Caco-2 (cell line): ENCODE measurements at places on chromosomes 3 and 15. TPM values are rescaled to one million over a fixed set of nuclear protein-coding genes. Genes with fewer than 3 reads are reported as not detected.

BCHE gene
- not detected in 2 replicates for total RNA-seq

LIPC gene
- total RNA-seq, result 17.6 and 18.7 TPM in 2 replicates

DNA sequence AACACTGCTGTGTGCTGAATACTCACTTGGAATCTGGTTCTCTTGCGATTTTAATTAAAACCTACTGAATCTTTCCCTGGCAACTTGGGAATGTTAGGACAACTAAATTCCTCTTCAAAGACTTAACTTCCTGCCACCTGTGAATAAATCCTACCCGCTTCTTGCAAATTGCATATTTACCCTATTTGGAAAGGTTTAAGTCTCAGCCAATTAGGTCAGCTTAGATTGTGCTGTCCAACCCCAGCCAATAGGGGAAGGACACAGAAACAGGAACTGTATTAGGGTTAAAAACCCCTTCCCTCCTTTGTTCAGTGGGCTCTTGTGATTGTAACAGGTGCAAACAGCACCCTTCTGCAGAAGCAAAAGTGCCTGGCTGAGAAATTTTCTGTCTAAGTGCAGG is 38.6 kb upstream of the FSTL1 start:
- H3K27me3 ChIP-seq, result no peaks in the 10 kb centered on the region
- no peaks in the 10 kb centered on the region for H3K4me1 ChIP-seq
- no peaks in the 10 kb centered on the region for H3K36me3 ChIP-seq
- no peak for DNase-seq

- no peak overlapping the region for H3K27ac ChIP-seq
- no peak overlapping the region for H3K4me3 ChIP-seq
- no peaks in the 10 kb centered on the region for H3K4me1 ChIP-seq
- no peak for DNase-seq
- H3K36me3 ChIP-seq, result no peaks in the 10 kb centered on the region
- no peaks in the 10 kb centered on the region for H3K27me3 ChIP-seq
Measured at GRCh38 chr3:185998136-185998535, 60.3 kb upstream of the TRA2B start.

KLHL25 gene
- 15.4 and 16.0 TPM in 2 replicates for total RNA-seq

GRCh38 chr3:101732240-101732641 is 7.8 kb downstream of the CEP97 start:
- H3K36me3 ChIP-seq, result no peaks in the 10 kb centered on the region; the same call in 1 of the 2 replicates
- H3K4me1 ChIP-seq, result no peaks in the 10 kb centered on the region
- no peak overlapping the region for H3K27ac ChIP-seq
- no peaks in the 10 kb centered on the region for H3K27me3 ChIP-seq
- no peak for DNase-seq
- H3K4me3 ChIP-seq, result no peak overlapping the region

GRCh38 chr3:17581421-17582080 is 160.9 kb downstream of the TBC1D5 start:
- H3K4me1 ChIP-seq, result no peaks in the 10 kb centered on the region; the same call in 1 of the 2 replicates
- DNase-seq, result no peak
- H3K4me3 ChIP-seq, result no peak overlapping the region

VIPR1 gene
- 3.7 and 3.8 TPM in 2 replicates for total RNA-seq

ENTPD3 gene
- total RNA-seq, result not detected in 2 replicates

GRCh38 chr3:110414855-110415254 is 656.8 kb upstream of the NECTIN3 start:
- H3K27ac ChIP-seq, result no peak overlapping the region
- H3K4me3 ChIP-seq, result no peak overlapping the region
- no peaks in the 10 kb centered on the region for H3K36me3 ChIP-seq
- no peaks in the 10 kb centered on the region for H3K27me3 ChIP-seq

SERPINI2 gene
- total RNA-seq, result not detected in 2 replicates

LRRC49 gene
- total RNA-seq, result 0.82 and 2.1 TPM in 2 replicates

- H3K36me3 ChIP-seq, result no peaks in the 10 kb centered on the region
- H3K27me3 ChIP-seq, result no peaks in the 10 kb centered on the region
- H3K4me3 ChIP-seq, result no peak overlapping the region
- DNase-seq, result no peak
- H3K27ac ChIP-seq, result no peak overlapping the region
Measured at GRCh38 chr15:95975212-95975611, 355.3 kb upstream of the NR2F2 start.

GASK1A gene
- 0.16 TPM in 1 of 2 replicates, not detected in the other for total RNA-seq

GRK7 gene
- not detected in 2 replicates for total RNA-seq

- H3K27me3 ChIP-seq, result no peaks in the 10 kb centered on the region
- H3K4me3 ChIP-seq, result no peak overlapping the region
- H3K4me1 ChIP-seq, result peaks cover 9% of the 10 kb centered on the region; the same call in 1 of the 2 replicates
- no peak for DNase-seq
Measured at GRCh38 chr3:186067360-186068242, 41.3 kb downstream of the ETV5 start.

DNA sequence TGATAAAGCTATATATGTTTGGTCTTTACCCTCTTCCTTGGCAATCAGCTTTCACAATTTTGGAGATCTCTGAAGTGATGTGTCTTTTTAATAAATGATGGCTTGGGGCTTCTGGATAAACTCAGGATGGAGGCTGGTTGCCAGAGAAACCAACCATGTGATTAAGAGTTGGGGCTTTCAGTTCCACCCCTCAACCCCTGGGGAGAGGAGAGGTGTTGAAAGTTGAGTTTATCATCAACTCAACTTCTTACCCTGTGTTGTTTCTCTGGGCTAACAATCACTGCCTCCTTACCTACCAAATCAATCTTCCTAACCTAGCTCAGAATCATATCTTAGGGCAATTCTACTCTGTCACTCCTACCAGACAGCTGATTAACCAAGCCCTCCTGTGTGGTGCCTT is 735.8 kb downstream of the ZPLD1 start:
- H3K36me3 ChIP-seq, result no peaks in the 10 kb centered on the region
- H3K4me3 ChIP-seq, result no peak overlapping the region
- H3K27ac ChIP-seq, result no peak overlapping the region
- DNase-seq, result no peak

- H3K27ac ChIP-seq, result no peak overlapping the region
- H3K4me3 ChIP-seq, result no peak overlapping the region
- H3K4me1 ChIP-seq, result no peaks in the 10 kb centered on the region
- no peak for DNase-seq
- no peaks in the 10 kb centered on the region for H3K36me3 ChIP-seq
Measured at GRCh38 chr3:147418808-147419701, 9.9 kb downstream of the ZIC1 start.

DNA sequence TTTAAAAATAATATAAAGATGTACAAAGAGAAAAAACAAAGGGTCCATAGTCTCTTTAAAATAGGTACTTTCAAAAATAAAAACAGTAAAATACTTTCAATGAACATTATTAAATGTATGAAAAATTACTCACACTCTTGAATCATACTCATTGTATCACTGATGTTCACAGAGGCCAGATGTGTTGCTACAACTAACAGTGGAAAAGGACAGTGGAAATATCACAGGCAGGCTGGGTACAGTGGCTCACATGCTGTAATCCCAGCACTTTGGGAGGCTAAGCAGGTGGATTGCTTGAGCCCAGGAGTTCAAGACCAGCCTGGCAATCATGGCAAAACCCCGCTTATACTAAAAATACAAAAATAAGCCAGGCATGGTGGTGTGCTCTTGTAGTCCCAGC is 26.8 kb downstream of the NPHP3 start:
- no peak overlapping the region for H3K4me3 ChIP-seq
- no peaks in the 10 kb centered on the region for H3K4me1 ChIP-seq
- H3K27ac ChIP-seq, result no peak overlapping the region

GRCh38 chr15:40427188-40427587 is 13.6 kb upstream of the BAHD1 start:
- no peak overlapping the region for H3K4me3 ChIP-seq
- H3K27ac ChIP-seq, result no peak overlapping the region
- H3K27me3 ChIP-seq, result no peaks in the 10 kb centered on the region

- H3K4me3 ChIP-seq, result no peak overlapping the region
- no peaks in the 10 kb centered on the region for H3K36me3 ChIP-seq
- no peaks in the 10 kb centered on the region for H3K27me3 ChIP-seq
- H3K4me1 ChIP-seq, result no peaks in the 10 kb centered on the region
- no peak for DNase-seq
- H3K27ac ChIP-seq, result no peak overlapping the region
Measured at GRCh38 chr3:169260296-169260695, 403.2 kb downstream of the MECOM start.

ITGA11 gene
- 0.18 TPM in 1 of 2 replicates, not detected in the other for total RNA-seq

TMCO5A gene
- not detected in 2 replicates for total RNA-seq

DNA sequence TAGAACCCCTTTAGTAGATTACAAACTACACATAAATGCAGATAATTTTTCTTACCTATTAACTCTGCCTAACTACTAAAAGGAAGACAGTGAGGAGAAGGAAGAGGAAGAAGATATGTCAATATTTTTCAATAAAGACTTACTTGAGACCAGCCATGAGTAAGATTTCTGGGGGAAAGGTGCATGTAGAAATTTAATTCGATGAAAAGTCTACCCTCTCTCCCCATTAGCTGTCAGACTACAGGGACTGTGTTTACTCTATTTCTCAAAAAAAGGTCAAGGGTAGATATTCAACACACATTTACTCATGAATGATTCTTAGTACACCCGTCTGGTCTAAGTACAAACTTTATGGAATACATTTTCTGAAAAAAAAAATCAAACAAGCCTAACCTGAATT is 6.8 kb downstream of the TSPAN3 start:
- no peaks in the 10 kb centered on the region for H3K27me3 ChIP-seq
- no peak overlapping the region for H3K27ac ChIP-seq
- H3K4me3 ChIP-seq, result no peak overlapping the region

GRCh38 chr15:55981582-55982249 is 11.7 kb downstream of the NEDD4 start:
- no peak overlapping the region for H3K4me3 ChIP-seq
- no peaks in the 10 kb centered on the region for H3K36me3 ChIP-seq
- no peak for DNase-seq
- H3K4me1 ChIP-seq, result no peaks in the 10 kb centered on the region
- no peaks in the 10 kb centered on the region for H3K27me3 ChIP-seq
- H3K27ac ChIP-seq, result no peak overlapping the region

DNA sequence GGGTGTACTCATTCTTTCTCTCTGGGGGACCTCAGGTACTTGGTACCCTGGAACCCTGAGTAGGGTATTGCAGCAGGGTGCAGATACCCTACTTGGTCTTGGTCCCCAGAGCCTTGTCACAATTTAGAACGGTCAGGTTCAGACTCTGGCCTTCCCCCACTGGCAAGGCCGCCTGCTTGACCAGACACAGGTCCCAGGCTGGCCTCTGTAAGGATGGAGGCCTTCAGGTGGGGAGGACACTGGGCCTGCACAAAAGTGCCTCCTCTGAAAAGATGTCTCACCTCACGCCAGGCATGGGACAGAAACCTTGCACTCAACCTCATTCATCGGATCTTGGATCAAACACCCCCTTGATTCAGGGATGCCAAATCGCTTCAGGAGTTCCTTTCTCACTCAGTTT is 158.4 kb downstream of the KLF13 start:
- H3K4me1 ChIP-seq, result no peaks in the 10 kb centered on the region
- H3K27ac ChIP-seq, result no peak overlapping the region
- no peaks in the 10 kb centered on the region for H3K36me3 ChIP-seq

DNA sequence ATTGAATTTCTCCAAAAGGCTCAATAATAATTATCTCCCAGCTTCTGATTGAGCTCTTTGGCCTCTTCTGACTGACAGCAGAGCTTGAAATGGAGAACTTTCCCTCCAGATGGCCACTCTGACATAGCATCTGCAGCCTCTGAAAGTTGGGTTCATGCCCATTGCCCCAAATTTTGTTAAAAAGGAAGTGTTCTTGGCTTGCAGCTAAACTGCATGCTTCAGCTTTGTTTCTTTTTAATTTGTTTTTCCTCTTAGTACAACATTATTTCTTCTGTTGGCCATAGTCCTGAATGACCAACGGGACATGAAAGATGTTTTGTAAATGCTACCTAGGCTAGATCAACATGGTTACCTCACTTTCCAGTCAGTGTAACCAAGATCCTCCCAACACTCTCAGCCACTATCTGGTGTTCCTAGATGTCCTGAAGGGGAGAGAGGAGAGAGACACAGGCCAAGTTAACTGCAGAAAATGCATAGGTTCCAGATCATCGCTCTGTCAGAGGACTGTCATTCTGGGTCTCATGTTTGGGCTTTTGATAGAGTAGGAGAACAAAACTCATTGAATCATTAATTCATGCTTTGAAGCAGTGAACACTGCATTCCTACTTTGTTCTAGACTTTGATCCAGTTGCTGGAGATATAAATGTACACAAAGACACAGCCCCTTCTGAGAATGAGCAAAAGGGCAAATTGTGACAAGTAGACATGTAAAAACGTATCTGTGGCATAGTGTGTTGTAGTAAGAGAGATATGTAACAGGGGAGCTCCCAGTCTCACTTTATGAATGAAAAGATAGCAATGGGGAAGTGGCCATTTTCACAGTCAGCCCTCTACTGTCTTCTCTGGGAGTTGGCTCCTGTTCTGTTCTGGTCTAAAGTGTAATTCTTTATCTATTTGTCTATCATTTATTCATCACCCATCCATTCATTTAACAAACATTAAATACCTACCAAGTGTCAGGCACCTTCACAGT is 156.2 kb downstream of the ZNF621 start:
- no peak overlapping the region for H3K4me3 ChIP-seq
- no peak overlapping the region for H3K27ac ChIP-seq
- H3K36me3 ChIP-seq, result no peaks in the 10 kb centered on the region
- DNase-seq, result no peak
- 0 out of 2 replicates have a peak, but pooled peaks cover 3% of the 10 kb centered on the region for H3K4me1 ChIP-seq
- no peaks in the 10 kb centered on the region for H3K27me3 ChIP-seq

GRCh38 chr3:55065331-55065730 is 137.5 kb upstream of the LRTM1 start:
- H3K4me1 ChIP-seq, result no peaks in the 10 kb centered on the region
- no peak overlapping the region for H3K4me3 ChIP-seq
- no peaks in the 10 kb centered on the region for H3K36me3 ChIP-seq
- no peak overlapping the region for H3K27ac ChIP-seq
- DNase-seq, result no peak

GRCh38 chr15:25849157-25849921 is 13.8 kb downstream of the ATP10A start:
- H3K4me3 ChIP-seq, result no peak overlapping the region
- H3K27me3 ChIP-seq, result no peaks in the 10 kb centered on the region
- DNase-seq, result peak; percentile 60
- H3K4me1 ChIP-seq, result peaks cover 23% of the 10 kb centered on the region
- H3K36me3 ChIP-seq, result no peaks in the 10 kb centered on the region
- peak overlapping the region; percentile 93 for H3K27ac ChIP-seq

DHX30 gene
- 71.8 and 75.7 TPM in 2 replicates for total RNA-seq

SCAANT1 gene
- not detected in 2 replicates for total RNA-seq

GRCh38 chr3:110526777-110527727 is 544.6 kb upstream of the NECTIN3 start:
- no peak for DNase-seq
- no peak overlapping the region for H3K4me3 ChIP-seq
- no peaks in the 10 kb centered on the region for H3K27me3 ChIP-seq
- peaks cover 21% of the 10 kb centered on the region for H3K4me1 ChIP-seq
- H3K36me3 ChIP-seq, result no peaks in the 10 kb centered on the region

- H3K27ac ChIP-seq, result no peak overlapping the region
- H3K4me1 ChIP-seq, result peaks cover 8% of the 10 kb centered on the region
- H3K4me3 ChIP-seq, result no peak overlapping the region
- no peaks in the 10 kb centered on the region; the same call in 1 of the 2 replicates for H3K36me3 ChIP-seq
- H3K27me3 ChIP-seq, result no peaks in the 10 kb centered on the region
Measured at GRCh38 chr3:181948286-181948685, 236.6 kb downstream of the SOX2 start.
